ENCODE measurements at places on chromosomes 3 and 15.
A peak's percentile ranks its signal among the peaks of the same experiment; 100 is the strongest.

DNA sequence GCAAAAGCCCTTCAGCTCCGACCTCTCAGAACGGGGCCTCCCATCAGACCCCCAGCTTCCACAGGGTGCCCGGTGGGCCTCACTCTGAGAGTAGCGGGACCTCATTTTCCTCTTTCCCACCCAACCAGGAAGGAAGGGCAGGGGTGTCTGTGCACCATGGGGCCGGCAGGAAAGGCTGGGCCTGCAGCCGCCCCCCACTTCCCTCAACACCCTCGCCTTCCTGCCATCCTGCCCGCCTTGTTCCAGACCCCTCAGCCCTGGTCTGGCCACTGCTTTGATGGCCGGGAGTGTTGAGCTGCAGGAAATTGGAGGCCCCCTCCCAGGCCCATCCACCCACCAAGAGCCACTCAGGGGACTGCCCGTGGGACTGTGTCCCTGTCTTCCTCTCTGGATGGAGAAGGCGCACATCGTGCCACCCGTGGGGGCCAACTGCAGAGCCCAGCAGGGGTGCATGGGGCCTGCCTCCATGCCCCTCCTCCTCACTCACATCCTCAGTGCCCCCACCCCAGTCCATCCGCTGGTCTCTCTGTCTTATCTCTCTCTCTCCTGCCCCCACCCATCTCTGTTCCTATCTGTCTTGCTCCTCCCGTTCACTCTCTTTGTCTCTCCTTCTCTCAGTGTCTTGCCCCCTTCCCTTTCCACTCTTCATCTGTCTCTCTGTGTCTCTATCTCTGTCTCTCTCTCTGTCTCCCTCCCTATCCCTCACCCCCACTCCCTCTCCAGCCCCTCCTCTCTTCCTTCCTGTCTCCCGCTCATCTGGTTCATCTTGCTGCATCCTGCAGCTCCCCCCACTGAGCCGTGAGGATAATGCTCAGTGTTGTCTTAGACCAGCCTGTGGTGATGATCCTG is 1.8 kb upstream of the PLXND1 start:
- DNase-seq, result no peak

DNA sequence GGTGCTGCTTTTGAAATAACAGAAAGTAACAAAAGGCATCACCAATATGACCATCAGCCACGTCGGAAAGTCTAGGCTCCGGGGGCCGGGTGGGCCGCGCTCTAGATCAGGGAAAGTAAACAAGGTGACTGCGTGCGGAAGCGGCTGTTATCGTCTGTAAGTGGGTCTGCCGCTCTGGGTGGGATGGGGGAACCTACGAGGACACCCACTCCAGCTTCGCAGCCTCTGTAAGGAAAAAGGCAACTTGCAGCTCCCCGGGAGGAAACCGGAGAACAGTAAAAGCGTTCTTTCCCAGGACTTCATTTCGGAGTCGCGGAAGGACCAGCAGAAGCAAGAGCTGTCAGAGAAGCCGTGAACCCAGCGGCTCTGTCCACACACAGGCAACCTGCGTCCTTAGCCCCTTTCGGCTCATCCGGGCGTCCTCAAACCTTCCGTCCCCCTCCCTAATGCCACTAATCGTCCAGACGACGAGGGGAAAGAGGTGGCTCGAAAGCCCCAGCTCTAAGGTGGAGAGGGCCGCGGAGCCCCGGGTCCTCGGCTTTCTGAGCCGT is 461 bp downstream of the XRN1 start:
- DNase-seq, result peak; percentile 70

DNA sequence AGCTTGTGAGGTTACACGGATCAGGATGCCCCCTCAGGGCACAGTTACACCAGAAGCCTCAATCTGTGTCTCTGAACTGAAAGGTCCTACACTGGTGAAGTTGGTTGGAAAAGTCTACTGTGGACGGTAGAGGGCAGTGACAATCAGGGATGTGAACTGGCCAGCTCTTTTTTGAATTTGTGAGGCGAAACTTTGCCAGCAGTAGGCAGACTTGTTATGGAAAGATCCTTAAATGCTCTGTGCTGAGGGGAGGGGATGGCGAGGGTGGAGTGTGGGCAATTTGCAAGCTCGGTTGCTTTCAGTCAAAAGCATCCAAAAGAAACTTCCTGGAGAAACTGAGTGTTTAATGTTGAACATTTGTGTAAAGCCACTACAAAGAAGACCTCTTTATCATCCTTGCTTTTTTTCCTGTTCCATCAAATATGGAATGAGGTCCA is 127.4 kb upstream of the ABHD17C start:
- peak; percentile 32 for DNase-seq

- DNase-seq, result no peak
Observed at GRCh38 chr15:29538044-29538443, 268.4 kb upstream of the NSMCE3 start.

DNA sequence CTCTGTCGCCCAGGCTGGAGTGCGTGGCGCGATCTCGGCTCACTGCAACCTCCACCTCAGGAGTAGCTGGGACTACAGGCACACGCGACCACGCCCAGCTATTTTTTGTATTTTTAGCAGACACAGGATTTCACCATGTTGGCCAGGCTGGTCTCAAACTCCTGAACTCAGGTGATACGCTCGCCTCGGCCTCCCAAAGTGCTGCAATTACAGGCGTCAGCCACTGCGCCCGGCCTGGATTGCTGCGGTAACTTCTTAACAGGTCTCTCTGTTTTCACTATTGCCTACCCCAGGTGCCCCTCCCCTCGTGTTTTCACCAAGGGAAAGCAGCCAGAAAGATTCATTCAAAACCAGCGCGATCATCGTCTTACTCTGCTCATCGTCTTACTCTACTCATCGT is 10.5 kb downstream of the ADAMTS7 start:
- no peak for DNase-seq

GRCh38 chr3:123327956-123328850 is 120.7 kb downstream of the ADCY5 start:
- DNase-seq, result no peak

- DNase-seq, result no peak
Observed at GRCh38 chr15:73599934-73600333, 33.3 kb downstream of the NPTN start.

DNA sequence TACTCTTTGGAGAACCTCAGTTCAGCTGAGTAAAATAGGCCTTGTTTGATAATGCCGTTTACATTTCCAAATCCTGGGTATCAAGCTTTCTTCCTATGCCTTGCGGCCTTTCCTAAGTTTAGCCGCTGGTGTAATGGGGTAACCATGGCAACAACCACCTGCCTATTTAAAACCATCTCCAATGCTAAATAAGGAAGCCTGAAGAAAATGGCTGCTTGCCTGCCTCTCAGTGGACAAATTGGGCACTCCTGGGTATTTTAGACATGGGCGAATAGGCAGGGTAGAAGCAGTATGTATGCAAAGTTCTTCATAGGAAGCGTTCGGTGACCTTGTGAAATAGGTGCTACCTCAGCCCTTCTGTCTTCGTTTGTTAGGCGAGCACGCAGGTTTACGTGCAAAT is 122.7 kb downstream of the DGKG start:
- no peak for DNase-seq

DNA sequence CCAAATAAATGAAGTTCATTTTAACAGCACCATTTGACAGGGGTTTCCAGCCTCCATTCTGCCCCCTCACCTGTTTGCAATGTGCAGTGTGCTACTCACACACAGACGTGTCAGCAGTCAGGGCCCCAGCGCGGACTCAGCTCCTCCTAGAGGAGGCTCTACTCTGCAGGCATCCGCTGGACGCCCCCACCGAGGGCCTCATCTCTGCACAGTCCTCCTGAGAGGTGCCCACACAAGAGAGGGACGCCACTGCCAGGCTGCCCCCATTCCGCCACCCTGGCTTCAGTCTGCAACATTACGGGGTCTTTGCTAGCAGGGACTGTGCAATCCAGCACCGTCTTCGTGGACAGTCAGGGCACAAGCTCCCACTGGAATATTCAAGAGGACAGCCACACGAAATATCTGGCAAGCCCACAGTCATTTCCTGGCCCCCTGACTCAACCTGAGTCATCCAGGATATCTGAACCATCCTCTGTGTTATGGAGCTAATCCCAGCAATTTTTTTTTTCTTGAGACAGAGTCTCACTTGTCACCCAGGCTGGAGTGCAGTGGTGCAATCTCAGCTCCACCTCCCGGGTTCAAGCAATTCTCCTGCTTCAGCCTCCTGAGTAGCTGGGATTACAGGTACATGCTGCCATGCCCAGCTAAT is 255.0 kb downstream of the OCA2 start:
- no peak for DNase-seq

DNA sequence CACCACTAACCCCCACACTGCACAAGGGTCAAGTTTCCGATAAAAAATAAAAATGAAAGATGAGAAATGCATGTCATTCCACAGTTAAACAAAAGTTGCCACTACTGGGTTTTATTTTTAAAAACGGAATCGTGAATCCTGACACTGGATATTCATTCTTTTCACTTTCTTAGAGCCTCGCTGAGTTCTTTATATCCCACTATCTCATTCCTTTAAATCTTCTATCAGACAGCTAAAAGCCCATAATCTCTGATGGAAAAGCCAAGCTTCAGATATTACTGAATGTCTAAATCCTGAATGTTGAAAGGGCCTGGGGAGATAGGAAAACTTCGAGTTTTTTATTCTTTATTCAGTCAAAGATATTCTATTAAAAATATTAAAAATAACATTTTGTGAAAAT is 11.7 kb downstream of the RIOX2 start:
- DNase-seq, result no peak

DNA sequence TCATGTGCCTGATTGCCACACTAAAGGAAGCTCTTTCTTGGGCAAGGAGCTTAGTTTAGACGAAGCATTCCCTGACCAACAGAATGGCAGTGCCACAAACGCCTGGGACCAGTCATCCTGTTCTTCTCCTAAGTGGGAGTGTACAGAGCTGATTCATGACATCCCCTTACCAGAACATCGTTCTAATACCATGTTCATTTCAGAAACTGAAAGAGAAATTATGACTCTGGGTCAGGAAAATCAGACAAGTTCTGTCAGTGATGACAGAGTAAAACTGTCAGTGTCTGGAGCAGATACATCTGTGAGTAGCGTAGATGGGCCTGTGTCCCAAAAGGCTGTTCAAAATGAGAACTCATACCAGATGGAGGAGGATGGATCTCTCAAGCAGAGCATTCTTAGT is 18.4 kb downstream of the SENP5 start:
- peak; percentile 32 for DNase-seq

DNA sequence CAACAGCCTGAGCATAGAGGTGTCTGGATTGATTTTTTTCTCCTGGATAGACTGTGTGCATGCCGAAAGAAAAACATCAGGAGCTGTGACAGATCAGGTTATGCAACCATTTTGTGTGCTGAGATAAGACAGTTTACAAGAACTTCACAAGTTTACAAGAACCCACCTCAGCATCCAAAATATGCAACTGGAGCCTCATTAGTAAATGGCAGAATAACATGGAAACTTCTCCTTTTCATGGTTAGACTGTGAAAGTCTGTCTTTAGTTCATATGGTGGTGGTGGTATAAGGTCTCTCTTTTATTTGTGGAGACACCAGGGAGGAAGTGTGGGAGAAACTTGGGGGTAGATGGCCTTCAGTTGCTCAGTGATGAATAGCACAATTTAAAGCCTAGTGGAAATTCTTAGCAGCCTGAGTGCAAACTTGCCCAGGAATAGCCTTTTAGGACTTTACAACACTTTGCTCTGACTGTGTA is 3.7 kb upstream of the ZNF609 start:
- no peak for DNase-seq

DNA sequence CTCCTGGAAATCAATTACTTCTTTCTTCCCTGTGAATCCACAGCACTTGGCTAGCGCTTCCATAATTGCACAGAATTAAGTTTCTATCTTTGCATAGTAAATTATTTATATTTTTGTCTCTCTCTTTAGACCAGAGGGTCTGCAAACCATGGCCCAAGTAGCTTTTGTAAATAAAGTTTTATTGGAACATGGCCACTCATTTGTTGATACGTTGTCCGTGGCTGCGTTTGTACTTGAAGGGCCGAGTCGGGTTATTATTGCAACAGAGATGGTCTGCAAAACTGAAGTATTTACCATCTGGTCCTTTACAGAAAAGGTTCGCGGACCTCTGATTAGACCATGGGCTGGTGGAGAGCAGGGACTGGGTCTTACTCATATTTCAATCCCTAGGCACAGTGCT is 102.5 kb downstream of the RPLP1 start:
- no peak for DNase-seq

DNA sequence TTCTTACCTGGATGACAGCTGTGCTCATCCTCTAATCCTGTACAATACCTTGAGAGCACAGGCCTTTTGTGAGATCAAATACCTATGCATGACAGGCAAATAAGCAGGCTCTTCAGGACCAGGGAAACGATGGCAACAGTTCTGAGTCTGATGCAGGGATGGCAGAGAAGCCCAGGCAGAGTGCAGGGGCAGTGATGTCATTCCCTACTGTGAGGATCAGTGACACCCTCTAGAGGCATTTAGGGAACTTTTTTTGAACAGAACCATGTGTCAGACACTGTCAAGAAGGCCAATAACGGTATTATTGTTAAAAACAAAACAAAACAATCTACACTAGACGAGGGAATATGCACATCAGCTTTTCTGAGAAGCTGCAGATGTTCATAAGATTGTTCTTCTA is 314.8 kb upstream of the CTDSPL start:
- DNase-seq, result no peak

GRCh38 chr15:71337197-71337845 is 222.1 kb downstream of the THSD4 start:
- DNase-seq, result no peak

- no peak for DNase-seq
Observed at GRCh38 chr3:23508464-23508863, 297.3 kb upstream of the UBE2E1 start.

- no peak for DNase-seq
Observed at GRCh38 chr15:38682861-38683260, 118.2 kb upstream of the RASGRP1 start.

DNA sequence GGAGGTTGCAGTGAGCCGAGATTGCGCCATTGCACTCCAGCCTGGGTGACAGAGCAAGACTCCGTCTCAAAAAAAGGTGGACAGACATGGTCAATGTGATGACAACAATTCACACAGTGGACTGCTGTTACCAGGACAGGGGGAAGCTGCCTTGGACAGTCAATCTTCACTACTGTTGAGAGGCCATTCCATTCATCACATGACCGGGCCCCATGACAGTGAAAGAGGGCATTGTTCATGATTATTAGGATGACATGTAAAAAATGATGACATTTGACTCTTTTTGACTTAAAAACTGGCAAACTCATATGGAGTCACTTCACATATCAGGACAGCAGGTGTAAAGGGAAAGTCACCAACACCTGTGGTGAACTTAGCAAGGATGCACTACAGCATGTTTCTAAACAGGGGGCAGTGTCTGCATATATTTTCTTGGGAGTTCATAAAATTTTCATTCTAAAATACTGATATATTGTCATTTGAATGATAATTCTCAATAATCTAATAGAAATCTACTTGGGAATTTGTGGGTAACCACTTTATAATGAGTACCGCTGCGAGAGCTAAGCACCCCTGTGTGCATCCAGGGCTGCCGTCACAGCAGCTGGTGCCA is 34.2 kb upstream of the LDHAL6B start:
- DNase-seq, result no peak

- DNase-seq, result no peak
Observed at GRCh38 chr3:29451920-29452319, 171.0 kb downstream of the RBMS3 start.
